Stimulated activated CD8-positive, alpha-beta memory T cell treated with anti-CD3 and anti-CD28 coated beads, Interleukin-4, amount 100 ng/mL, for 48 hours (primary cell): ENCODE measurements at places on chromosomes 6 and 20.
A peak's percentile ranks its signal among the peaks of the same experiment; 100 is the strongest.

- DNase-seq: no peak
Measured at GRCh38 chr6:11672256-11672655, 106.3 kb downstream of the ADTRP start.

DNA sequence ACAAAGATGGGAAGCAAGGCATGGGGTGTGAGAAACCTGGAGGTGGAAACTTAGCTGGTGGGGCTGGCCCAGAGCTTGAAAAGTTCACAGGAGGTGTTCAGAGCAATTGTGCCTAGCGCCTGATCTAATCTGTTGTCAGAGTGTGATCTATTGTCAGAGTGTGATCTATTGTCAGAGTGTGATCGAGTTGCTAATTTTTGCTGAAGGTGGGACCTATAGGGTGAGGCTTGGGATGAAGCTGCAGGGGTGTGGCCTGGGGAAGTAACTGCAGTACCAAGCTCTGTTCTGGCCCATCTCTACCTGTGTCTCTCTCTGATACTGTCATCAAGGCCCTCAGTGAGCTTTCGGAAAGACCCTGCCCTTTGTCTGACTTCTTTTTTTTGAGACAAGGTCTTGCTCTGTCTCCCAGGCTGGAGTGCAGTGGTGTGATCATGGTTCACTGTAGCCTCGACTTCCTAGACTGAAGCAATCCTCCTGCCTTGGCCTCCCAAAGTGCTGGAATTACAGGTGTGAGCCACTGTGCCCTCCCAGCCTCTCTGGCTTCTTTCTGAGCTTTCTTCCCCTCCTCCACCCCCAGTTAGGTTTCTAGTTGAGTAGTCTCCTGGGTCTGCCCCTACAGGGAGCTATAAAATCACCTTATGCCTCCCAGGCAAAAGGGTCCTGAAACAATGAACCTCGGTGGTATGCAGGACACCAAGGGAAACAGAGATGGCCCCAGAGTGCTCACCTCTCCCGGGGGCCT lies 150.8 kb upstream of the RNF24 start:
- DNase-seq: no peak

- DNase-seq: no peak
Measured at GRCh38 chr6:127641905-127642304, 64.9 kb downstream of the C6orf58 start.

GRCh38 chr6:6643398-6643797 lies 54.9 kb downstream of the LY86 start:
- no peak for DNase-seq

GRCh38 chr6:43125119-43125518 lies 46.0 kb upstream of the SRF start:
- DNase-seq: no peak

GRCh38 chr20:19265646-19266374 lies 53.4 kb downstream of the SLC24A3 start:
- no peak for DNase-seq

- DNase-seq: no peak
Measured at GRCh38 chr6:16706029-16706428, 55.2 kb downstream of the ATXN1 start.

GRCh38 chr6:72619883-72620696 lies 1.8 kb upstream of the KCNQ5 start:
- peak; percentile 85 for DNase-seq

DNA sequence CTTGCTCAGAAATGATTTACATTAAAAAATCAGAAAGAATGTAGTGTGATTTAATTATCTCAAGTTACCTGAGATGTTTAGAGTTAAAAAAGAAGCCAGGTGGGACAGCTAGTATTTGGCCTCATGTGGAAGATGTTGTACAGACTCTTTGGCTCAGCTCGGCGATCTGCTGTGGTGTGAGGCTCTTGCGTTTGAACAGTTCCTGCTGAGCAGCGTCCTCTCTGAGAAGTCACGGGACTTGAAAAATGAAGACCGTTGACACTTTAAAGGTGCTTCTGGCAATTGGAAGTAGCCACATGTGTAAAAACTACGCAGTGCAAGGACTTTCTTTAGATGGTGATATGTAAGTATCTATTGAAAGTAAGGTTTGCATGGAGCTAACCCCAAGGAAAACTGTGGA lies 169.0 kb downstream of the BACH2 start:
- no peak for DNase-seq

DNA sequence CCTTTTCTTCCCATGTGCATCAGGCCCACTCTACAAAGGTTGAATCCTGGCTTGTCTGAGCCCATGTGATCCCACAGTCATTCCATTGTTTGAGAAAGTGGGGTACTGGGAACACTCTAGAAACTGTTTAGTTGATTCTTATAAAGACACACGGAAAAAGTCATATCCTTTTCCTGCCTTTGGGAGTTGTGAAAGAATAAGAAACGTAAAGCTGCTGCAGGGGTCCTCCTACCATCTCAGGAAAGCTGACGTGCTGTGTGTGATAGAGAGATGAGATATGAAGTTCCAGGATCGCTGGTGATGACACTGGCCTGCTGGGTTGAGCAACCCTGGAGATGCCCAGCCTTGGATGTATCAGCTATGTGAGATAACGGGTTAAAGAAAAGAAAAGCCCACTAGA lies 21.3 kb upstream of the HLA-DRB5 start:
- DNase-seq: no peak

- peak; percentile 77 for DNase-seq
Measured at GRCh38 chr20:433300-433975, 25.3 kb downstream of the RBCK1 start.
